ENCODE measurements at places on chromosomes 1 and 21.

DNA sequence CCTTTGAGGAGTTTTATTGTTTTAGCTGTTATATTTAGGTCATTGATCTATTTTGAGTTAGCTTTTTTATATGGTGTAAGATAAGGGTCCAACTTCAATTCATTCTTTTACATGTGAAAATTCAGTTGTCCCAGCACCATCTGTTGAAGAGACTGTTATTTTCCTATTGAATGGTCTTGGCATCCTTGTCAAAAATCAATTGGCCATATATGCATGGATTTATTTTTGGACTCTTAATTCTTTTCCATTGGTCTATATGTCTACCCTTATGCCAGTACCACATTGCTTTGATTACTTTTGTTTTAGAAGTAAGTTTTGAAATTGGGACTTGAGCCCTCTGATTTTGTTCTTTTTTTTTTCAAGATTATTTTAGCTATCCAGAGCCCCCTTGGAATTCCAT, 35.8 kb upstream of the HUNK start:
- no peak for DNase-seq

DNA sequence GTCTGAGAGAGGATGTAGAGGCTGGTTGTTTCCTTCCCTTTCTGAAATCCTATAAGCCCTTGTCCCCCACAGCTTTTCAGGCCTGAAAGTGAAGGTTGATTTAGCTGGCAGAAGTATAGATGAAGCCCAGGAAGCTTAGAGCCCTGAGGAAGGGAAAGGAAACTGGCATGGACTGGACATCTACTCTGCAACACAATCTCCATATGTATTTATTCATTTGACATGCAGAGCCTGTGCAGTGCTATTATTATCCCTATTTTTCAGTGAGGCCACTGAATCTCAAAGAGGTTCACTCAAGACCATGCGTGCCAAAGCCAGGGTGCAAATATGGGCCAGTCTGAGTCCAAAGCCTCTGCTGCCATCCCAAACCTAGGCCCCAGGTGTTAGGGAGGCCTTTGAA, 78.5 kb upstream of the KCND3 start:
- no peak for DNase-seq

DNA sequence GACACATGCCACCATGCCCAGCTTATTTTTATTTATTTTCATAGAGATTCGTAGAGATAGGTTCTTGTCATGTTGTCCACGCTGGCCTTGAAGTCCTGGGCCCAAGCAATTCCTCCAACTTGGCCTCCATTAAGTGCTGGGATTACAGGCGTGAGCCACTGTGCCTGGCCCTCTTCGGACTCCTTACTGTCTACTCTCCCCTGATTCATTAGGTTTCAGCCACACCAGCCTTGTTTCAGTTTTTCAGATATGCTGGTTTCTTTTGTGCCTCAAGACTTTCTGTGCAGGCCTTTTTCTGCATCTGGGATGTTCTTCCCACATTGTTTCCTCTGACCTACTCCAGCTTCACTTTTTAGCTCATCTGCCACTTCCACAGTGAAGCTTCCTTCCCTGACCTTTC, 85.4 kb downstream of the CACNA1E start:
- DNase-seq: no peak

- no peak for DNase-seq
These were observed 133.6 kb upstream of the RAB4A start for GRCh38 chr1:229137271-229137670.

- DNase-seq: peak; percentile 58
These were observed 25.5 kb downstream of the ETV3L start for GRCh38 chr1:157073944-157074685.

DNA sequence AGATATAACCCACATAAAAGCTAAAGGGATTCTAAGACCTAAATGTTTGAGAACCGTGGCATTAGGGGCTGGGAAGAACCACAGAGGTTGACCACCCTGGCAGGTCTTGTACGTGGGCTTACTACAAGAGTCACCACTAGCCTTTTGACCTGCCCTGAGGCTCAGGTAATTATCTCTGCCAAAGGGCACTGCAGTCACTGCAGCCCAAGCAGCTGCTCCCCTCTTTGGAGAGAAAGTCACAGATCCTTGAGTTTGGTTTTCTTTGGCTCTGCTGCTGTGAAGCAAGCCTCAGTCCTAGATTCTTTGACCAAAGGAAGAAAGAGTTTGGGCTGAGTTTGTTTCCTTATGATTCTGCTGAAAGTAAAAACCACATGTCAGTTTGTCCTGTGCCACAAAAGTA, 11.6 kb downstream of the PARK7 start:
- DNase-seq: no peak

GRCh38 chr1:226873771-226874578, 3.6 kb downstream of the PSEN2 start:
- DNase-seq: no peak

- no peak for DNase-seq
These were observed 63.4 kb upstream of the BCL10 start for GRCh38 chr1:85339656-85340399.

- DNase-seq: peak; percentile 31
These were observed 37.3 kb downstream of the AHDC1 start for GRCh38 chr1:27566462-27567145.

DNA sequence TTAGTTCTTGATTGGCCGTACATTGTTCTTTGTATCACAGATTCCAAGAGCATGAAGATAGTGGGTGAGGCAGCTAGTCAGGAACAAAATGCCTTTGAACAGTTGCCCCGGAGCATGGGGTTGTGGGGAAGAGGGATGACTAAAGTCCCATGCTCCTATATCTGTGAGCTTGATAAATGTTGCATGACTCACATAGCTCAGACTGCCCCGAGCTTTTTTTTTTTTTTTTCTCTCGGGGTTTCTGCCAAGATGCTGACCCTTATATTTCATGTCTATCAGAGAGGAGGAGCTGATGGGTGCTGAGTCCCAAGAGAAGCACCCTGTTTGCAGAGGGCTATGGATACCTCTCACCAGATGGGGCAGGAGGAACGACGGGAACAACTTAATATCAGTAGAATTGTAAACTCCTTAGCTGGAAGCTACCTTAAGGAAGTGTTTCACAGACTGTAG, 40.6 kb downstream of the SRRM1 start:
- DNase-seq: peak; percentile 92

DNA sequence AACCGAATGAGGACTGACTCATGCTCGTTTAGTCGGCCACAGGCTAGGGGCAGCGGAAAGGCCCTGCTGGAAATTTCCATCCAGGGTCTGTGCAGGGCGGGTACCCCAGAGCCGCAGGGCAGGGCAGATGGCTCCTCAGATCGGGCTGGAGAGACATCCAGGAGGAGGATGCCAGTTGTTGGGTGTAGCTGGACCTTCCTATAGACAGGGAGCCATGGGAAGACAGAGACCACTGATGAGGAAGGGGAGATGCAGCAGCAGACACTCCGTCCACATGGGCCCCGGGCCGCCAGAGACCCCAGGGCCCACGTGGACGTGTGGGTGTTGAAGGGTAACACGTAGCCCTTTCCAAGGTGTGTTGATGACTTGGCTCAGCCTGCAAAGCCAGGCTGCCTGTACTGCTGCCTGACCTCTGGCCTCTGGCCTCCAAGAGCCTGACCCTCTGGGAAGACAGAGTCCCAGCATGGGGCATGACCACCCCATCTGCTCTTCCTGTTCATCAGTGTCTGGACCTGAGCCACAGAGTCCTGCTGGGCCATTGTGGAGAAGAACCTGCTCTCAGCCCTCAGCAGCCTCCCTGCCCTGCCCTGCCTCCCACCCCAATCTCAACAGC, 4.8 kb downstream of the GNG4 start:
- no peak for DNase-seq

- DNase-seq: peak; percentile 25
These were observed 7.5 kb downstream of the TAF1A start for GRCh38 chr1:222582099-222582774.

DNA sequence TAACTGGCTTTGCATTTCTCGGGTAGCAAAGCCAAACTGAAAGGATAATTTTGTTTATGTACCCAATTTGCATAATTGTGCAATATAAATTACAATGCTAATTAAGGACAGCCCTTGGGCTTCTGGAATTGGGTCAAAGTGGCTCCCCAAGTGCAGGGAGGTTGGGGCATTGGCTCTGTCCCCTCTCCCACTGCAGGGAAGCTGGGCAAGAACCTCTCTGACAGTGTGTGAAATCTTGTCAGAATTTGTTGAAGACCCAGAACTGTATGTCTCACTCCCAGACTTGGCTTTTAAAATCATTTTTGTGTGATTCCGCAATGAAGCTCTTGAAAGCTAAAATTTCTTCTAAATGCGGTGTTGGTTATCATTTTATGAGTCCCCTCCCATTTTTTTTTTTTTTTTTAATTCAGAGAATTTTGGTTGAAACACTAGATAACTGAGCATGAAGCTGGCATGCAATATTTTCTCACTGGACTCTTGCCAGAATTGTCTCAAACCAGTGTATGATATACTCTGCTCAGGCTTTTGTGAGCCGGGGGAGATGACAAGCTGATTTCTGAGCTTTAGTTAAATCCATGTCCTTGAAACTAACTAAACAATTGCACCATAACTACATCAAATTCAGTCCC, 878.9 kb upstream of the CXADR start:
- peak; percentile 57 for DNase-seq

GRCh38 chr21:26506956-26507355, 66.1 kb downstream of the CYYR1 start:
- peak; percentile 83 for DNase-seq

GRCh38 chr1:31780632-31781031, 16.5 kb upstream of the ADGRB2 start:
- no peak for DNase-seq

DNA sequence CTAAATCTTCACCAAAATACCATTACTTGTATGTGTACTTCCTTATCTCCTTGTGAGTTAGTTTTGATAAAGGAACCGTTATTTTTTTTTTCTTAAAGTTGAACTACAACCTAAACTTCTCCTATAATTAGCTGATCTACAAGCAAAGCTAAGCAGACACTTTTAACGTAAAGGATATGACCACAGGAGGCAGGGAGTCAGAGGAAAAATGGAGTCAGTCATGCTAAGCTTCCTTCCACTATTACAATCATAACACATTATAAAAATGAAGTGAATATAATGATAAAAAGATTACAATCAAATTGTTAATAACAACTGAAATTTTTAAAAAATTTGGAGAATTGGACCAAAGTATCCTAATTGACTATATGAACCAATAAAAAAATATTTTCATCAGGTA, 892.6 kb downstream of the KCNT2 start:
- DNase-seq: no peak

- no peak for DNase-seq
These were observed 6.8 kb downstream of the HCRTR1 start for GRCh38 chr1:31624309-31624708.

- no peak for DNase-seq
These were observed 9.2 kb upstream of the XCL2 start for GRCh38 chr1:168552961-168553360.

DNA sequence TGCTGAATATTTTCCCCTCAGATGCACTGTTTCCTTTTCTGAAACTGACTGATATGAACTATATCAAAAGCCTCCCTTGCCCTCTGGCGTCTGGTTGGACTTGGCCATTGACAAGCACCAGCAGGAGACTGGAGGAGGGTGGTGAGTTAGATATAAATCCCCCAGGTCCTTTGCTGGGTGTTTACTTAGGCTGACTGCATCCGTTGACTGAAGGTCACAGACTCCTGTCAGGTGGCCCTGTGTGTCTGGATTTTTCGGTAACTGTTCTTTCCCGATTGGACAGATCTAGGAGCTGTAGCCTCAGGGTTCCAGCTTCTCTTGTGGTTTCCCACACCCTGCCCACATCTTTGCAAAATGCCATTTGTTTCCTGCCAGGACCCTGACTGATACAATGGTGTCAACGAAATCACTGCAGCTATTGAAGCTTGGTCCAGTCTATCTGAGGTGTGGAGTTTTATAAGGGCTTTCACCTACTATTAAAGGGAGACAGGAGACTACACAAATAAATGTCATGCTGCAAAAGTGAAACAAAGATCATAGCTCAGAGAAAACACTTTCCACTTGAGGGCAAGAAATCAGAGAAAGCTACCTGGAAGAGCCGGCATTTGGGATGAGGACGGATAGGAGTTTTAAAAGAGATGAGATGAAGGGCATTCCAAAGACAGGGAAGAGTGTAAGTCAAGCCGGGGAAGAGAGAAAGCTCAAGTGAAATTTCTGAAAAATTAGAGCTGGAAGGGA, 1.5 kb upstream of the MAGI3 start:
- no peak for DNase-seq

DNA sequence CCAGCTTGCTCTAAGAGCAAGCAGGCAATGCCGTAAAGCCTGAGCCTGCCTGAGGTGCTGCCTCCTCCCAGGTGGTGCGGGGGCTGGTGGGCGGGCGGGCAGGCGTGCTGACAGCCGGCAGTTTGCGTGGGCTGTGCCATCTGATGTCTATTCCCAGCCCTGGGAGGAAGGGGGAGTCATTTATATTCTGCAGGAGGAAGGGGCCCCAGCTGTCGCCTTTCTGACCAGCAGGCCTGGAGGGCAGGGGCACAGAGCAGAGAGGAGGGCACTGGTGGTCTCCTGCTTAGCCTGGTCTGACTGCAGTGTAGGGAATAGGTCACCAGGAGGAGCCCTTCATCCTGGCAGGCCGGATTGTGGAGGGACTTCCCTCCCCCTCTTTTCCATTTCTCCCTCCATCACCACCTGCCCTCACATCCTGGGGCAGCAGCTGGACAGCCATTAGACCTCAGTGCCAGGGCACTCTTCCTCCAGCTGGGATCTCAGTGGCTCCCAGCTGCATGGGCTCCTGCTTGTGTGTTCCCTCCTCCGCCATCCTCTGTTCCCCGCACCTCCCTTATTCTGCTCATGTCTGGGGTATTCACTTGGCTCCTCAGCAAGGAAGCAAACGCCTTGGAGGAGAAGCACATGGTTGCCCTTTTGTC, 4.4 kb downstream of the CYB561D1 start:
- peak; percentile 29 for DNase-seq
